SK-N-SH (cell line): ENCODE measurements at places on chromosomes 4 and X. TPM values are rescaled to one million over a fixed set of nuclear protein-coding genes. Genes with fewer than 3 reads are reported as not detected.

- DNase-seq, result peak; percentile 6
These were observed 235.3 kb downstream of the GPAT3 start for GRCh38 chr4:83771113-83771705.

DNA sequence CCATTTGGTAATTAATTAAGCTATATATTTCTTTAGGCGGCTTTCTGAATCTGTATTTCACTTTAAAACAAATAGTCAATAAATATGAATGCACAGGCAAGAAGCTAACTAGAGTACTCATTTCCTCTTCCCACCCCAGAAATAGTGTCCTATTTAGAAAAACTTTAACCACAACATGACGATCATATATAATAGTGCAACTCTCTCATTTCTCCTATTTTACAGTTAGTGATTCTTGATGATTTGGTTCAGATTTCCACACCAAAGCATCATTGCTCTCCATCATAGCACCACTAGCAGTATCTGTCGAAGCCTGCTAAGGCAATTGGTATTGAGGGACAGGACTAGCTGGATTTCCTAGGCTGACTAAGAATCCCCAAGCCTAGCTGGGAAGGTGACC is 184.0 kb upstream of the GALNTL6 start:
- DNase-seq, result no peak

- no peak for DNase-seq
These were observed 148.5 kb downstream of the PPP3CA start for GRCh38 chr4:101198682-101199339.

DNA sequence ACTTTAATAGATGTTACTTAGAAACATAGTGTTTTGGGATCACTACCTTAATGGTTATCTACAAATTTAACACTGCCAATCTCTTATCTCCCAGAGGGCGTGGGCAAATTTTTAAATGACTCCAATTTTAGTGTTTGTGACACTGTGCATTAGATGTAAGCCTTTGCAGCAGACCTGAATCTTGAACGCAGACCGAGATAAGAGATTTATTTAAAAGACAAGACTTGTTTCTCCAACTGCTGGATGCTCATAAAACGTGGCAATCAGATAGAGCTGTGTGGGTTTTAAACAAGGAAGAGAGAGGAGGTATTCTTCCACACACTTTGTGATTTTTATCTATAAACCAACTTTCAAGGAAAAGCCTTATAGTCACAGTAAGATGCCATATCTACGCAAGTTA is 252.5 kb upstream of the NR3C2 start:
- no peak for DNase-seq

DNA sequence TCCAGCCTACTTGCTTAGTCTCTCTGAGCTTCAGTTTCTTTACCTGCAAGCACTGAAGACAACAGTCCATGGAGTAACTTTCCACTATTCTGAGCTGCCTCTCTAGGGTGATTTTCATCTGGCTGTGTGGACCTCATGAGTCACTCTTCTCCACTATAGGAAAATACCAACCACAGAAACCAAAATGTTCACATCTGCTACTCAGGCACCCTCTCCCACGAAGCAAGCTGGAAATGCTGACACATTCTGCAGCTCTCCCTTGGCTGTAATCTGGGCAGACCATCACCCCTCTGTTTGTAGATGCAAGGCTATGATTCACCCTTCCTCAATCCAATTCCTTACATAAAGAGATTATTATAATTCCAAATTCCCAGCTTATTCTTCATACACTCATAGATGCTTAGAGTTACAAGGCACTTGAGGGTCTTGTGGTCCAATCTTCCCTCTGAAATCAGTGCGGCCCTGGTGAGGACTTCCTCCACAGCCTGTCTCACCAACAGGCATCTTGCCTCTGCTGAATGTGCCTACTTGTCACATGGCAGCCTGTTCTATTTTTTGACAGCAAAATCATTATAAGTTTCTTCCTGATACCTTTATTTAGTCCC is 97.0 kb upstream of the LNX1 start:
- peak; percentile 3 for DNase-seq

DNA sequence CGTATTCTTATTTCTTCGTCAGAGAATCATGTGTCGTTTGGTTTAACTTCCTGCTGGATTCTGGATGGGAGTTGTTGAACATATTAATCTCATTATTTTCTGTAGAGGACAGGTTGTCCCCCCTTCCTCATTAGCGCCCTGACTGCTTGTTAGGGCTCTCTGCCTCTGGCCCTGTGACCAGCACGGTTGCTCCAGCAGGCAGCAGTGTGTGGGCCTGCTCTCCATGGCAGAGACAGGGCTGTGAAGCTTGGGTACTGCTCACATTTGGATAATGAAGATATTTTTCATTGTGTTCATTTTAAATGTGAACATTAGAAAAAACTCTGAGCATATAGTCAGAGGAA is 102.7 kb downstream of the KLHL8 start:
- no peak for DNase-seq

DNA sequence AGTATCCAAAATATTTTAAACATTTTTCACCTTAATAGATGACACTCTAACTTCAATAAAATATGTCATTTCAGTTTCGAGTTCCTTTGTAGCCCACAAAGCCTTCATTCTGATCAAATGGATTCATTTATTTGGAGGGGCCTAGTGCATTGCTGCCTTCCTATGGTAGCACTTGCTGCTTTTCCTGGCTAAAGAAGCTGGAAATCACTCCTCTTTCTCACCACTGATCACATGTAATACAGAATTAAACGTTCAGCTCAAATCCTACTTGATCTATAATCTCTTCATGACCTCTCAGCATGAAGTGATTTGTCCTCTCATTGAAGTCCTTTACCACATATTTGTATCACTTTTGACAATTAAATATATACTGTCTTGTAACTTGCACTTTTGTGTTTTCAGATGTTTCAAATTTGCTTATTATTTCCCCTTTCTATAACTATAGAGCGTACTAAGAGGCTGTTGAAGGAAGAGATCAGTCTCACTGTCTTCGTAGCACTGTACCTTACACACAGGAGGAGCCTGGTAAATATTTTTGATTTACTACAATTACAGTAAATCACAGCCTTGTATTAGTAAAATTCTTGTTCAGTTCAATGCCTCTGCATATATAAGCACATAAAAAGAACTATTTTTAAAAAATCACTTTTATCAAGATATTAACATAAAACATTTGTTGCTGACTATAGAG is 555 bp downstream of the CFI start:
- DNase-seq, result no peak

Gene CFP
- polyA plus RNA-seq, result 0.03 and 0.19 TPM in 2 replicates

Gene POU4F2
- not detected in 2 replicates for polyA plus RNA-seq

Gene SLC16A2
- polyA plus RNA-seq, result 10.9 and 13.1 TPM in 2 replicates

Gene MAOA
- 0.31 and 0.73 TPM in 2 replicates for polyA plus RNA-seq
